ENCODE measurements at places on chromosomes 13 and 19. TPM values are rescaled to one million over a fixed set of nuclear protein-coding genes. Genes with fewer than 3 reads are reported as not detected.

- no peak for DNase-seq
- no peak overlapping the region for H3K4me3 ChIP-seq
- peaks cover 2% of the 10 kb centered on the region for H3K27me3 ChIP-seq
- H3K36me3 ChIP-seq: no peaks in the 10 kb centered on the region
- H3K27ac ChIP-seq: no peak overlapping the region
- H3K4me1 ChIP-seq: no peaks in the 10 kb centered on the region
Measured at GRCh38 chr13:74487091-74487722, 353.0 kb upstream of the KLF12 start.

LAIR1 gene
- total RNA-seq: 59.0 TPM

IGSF23 gene
- total RNA-seq: not detected

DNA sequence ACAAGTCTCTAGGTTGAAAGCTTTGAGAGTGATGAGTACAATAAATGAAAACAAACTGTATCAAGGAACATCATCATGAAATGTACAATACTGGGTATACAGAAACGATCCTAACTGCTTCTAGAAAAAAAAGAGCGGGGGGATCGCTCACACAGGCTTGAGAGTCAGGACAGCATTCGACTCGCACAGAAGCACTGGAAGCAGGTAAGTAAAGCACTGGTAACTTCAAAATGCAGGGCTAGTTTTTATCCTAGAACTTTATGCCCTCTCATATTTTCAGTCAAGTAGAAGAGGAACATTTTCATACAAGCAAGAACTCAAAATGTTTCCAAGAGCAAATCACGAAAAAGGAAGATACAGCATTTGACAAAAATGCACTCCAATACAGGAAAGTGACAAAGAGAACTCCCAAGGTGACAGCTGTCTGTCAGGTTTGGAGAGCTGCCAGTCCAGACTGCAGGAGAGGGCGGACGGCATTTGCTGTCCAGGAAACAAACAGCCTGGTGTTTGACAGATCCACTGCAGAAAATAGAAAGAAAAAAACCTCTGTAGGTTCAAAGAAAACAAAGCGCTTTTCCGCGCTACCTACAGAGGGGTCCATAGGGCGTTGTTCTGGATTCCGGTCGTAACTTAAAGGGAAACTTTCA lies 58.2 kb upstream of the XPO4 start:
- H3K4me1 ChIP-seq: no peaks in the 10 kb centered on the region
- DNase-seq: no peak
- H3K27ac ChIP-seq: no peak overlapping the region
